ENCODE measurements at places on chromosomes 16 and 17. TPM values are rescaled to one million over a fixed set of nuclear protein-coding genes. Genes with fewer than 3 reads are reported as not detected.

The SLC46A1 gene
- 6.0 TPM for total RNA-seq

The HOXB1 gene
- total RNA-seq, result not detected

The CAMKK1 gene
- 5.5 TPM for total RNA-seq

The MARVELD3 gene
- total RNA-seq, result not detected

The CCL11 gene
- 3.8 TPM for total RNA-seq

The PRR15L gene
- 0.14 TPM for total RNA-seq

The HSD11B2 gene
- total RNA-seq, result 0.99 TPM

The SRSF2 gene
- 78.5 TPM for total RNA-seq

The ZNF629 gene
- 21.1 TPM for total RNA-seq

DNA sequence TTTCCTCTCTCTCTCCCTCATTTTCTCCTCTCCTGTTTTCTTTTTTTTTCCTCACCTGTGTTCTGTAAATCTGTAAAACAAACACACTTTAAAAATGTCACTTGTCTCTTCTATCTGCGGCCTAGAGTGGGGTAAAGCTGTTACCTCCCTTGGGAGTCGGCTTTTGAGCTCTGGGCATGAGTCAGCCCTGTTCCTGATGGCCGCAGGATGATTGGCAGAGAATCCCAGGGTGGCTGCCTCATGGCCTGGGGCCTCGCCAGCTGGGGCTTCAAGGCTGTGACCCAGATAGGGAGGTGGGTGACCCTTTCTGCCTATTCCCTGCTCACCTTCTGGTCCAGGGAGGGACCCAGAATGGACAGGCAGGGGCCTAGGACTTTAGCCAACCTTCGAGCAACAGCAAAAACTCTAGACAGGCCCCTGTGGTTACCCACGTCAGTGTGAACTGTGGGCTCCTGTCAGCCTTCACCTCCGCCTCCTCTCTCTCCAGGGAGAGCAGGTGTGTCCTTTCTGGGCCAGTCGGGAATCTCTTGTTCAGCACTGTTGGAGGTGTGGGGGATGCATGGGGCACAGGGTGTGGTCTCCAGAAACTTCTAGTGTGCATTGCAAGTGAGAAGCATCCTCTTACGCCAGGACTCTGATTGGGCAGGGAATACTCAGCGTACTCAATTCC is 87.4 kb downstream of the RAP1GAP2 start:
- no peaks in the 10 kb centered on the region for H3K27me3 ChIP-seq
- H3K36me3 ChIP-seq, result no peaks in the 10 kb centered on the region
- peak; percentile 38 for DNase-seq
- peaks cover 15% of the 10 kb centered on the region for H3K4me1 ChIP-seq

DNA sequence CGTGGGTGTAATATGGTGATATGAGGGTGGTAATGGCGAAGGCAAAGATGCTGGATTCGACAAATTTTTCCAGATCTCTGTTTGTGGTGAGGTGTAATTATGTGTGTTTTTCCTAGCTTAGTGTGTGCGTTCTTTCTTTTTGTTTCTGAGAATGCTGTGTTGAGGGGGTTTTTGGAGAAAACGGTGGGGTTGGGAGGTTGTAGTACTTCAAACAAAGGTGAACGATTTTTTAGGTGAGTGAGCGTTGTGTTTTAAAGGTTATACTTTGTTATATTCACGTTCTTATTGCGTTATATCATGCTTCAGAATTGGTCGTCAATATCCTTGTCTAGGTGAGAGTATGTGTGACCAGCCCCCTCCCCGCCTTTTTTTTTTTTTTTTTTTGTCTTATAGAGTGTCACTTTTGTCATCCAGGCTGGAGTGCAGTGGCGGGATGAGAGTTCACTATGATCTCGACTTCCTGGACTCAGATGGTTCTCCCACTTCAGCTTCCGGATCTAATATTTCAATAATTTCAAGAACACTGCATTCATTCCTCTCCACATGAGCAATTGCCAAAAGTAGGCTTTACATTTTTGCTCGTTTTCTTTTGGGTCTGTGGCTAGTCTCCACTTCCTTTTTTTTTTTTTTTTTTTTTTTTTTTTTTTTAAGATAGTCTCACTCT is 82.2 kb upstream of the RNU2-1 start:
- H3K27me3 ChIP-seq, result no peaks in the 10 kb centered on the region
- no peak overlapping the region for H3K27ac ChIP-seq
- no peak for DNase-seq
- no peaks in the 10 kb centered on the region for H3K4me1 ChIP-seq
- H3K4me3 ChIP-seq, result no peak overlapping the region

DNA sequence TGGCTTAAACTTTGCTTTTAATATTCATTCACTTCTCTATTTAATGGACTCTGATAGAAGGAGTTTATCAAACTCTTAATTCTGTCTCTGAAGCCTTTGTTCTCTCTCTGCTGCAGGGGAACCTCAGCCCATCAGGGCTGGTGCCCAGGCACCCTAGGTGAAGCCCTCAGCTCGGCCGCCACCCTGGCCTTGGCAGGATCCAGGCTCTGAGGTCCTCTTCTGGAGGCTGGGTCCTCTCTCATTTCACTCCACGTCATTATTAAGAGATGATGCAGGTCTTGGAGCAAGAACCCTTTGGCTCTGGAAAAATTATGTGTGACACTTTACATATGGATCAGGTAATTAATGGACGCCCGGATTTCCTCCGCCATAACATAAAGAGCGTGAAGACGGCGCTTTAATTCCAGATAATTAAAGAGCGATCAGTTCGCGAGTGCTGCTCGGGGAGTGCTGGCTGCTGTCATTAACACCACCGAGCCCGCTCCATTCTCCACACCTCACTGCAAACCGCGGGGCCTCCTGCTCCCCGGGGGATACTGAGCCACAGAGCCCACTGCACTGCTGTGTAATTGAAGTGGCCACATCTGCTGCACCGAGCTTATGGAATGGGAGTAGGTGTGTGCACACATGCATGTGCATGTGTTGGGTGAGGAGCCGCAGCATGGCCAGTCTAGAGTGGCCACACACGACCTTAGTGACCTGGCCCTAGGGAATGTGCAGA is 259.4 kb upstream of the TNRC6C start:
- no peak overlapping the region for H3K27ac ChIP-seq
- no peak for DNase-seq
- peaks cover 4% of the 10 kb centered on the region for H3K4me1 ChIP-seq
- no peaks in the 10 kb centered on the region for H3K36me3 ChIP-seq
- H3K4me3 ChIP-seq, result no peak overlapping the region

DNA sequence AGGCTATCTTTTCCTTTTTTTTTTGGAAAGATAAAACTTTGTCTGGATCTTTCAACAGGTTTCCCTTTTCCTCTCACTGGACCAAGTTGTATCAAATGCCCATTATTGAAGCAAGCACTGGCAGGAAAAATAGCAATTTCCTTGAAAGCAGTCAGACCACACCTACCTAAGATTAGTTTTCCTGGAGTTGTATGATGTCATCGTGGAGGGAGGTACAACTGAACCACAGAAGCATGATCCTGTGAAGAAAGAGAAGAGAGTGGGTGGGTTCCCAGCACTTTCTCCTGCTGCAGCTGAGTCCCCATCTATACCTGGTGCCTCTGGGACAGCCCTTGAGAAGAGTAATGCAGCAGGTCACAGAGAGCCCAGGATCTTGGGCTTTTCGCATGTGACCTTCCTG is 63.6 kb upstream of the ERCC4 start:
- DNase-seq, result no peak
- no peak overlapping the region for H3K27ac ChIP-seq
- H3K36me3 ChIP-seq, result no peaks in the 10 kb centered on the region
- H3K4me1 ChIP-seq, result no peaks in the 10 kb centered on the region

- no peaks in the 10 kb centered on the region for H3K27me3 ChIP-seq
- no peak for DNase-seq
- H3K36me3 ChIP-seq, result no peaks in the 10 kb centered on the region
- H3K4me1 ChIP-seq, result no peaks in the 10 kb centered on the region
- H3K27ac ChIP-seq, result no peak overlapping the region
- no peak overlapping the region for H3K4me3 ChIP-seq
Measured at GRCh38 chr16:9465161-9465560, 373.7 kb downstream of the HAPSTR1 start.

DNA sequence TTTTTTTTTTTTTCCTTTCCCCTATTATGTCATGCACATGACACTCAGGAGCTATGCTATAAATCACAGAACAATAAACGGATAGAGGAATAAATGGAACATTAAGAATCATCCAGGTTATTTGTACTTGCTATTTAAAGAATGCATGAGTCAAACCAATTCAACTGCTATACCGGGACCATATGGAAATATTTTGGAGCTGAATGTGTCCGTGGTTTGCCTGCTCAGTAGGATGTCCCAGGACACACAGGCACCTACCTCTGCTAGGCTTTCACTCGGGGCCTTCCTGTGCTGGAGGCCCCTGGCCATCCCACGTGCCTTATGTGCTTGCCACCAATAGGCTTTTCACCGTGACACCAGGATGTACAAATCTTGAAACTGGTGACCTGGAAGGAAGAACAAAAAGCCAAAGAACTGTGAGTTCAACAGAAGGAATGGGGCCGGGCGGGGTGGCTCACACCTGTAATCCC is 15.3 kb upstream of the SEC14L1 start:
- no peak overlapping the region for H3K4me3 ChIP-seq
- DNase-seq, result no peak
- peaks cover 98% of the 10 kb centered on the region for H3K4me1 ChIP-seq
- H3K27me3 ChIP-seq, result no peaks in the 10 kb centered on the region
- H3K27ac ChIP-seq, result peak overlapping the region; percentile 92

DNA sequence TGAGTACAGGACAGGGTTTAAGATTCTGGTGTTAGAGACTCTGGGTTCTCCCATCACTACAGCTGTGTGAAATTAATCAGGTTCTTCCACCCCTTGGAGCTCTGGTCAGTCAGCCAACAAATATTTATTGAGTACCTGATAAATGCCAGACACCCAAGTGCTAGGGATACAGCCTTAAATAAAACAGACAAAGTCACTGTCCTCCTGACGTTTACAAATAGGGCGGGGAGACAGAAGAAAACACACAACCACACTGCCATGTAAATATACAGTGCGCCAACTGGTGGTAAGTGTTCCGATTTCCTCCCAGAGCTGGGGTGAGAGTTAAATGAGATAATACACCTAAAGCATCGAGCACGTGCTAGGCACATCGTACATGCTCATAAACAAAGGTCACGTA is 121.0 kb downstream of the COPRS start:
- H3K4me1 ChIP-seq, result peaks cover 48% of the 10 kb centered on the region
- no peaks in the 10 kb centered on the region for H3K36me3 ChIP-seq
- no peak overlapping the region for H3K4me3 ChIP-seq
- no peaks in the 10 kb centered on the region for H3K27me3 ChIP-seq

GRCh38 chr17:17641621-17642409 is 39.4 kb upstream of the RAI1 start:
- no peak overlapping the region for H3K27ac ChIP-seq
- peak; percentile 69 for DNase-seq
- H3K36me3 ChIP-seq, result no peaks in the 10 kb centered on the region
- H3K4me1 ChIP-seq, result peaks cover 2% of the 10 kb centered on the region
- no peak overlapping the region for H3K4me3 ChIP-seq

DNA sequence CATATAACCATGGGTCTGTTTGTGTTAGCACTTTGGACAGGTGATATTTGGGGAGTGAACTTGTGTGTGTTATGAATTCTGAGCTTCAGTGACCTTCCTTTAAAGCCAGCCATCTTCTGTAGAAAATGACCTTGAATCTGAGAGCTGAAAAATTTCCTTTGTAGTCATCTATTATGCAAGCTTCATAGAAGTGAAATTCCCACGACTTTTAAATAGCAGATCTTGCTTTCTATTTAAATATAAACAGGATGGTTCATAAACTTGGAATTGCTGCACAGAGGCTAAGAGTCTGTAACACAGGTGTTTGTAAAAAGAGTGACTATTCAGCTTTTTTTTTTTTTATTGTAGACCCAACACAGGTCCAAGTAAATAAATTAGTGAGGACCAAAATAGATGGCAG is 85.5 kb downstream of the MARCHF10 start:
- H3K4me3 ChIP-seq, result no peak overlapping the region
- no peak for DNase-seq
- H3K27ac ChIP-seq, result no peak overlapping the region

GRCh38 chr17:77427391-77427991 is 286.7 kb downstream of the SEC14L1 start:
- peak; percentile 66 for DNase-seq
- no peaks in the 10 kb centered on the region for H3K36me3 ChIP-seq
- peak overlapping the region; percentile 85 for H3K27ac ChIP-seq

DNA sequence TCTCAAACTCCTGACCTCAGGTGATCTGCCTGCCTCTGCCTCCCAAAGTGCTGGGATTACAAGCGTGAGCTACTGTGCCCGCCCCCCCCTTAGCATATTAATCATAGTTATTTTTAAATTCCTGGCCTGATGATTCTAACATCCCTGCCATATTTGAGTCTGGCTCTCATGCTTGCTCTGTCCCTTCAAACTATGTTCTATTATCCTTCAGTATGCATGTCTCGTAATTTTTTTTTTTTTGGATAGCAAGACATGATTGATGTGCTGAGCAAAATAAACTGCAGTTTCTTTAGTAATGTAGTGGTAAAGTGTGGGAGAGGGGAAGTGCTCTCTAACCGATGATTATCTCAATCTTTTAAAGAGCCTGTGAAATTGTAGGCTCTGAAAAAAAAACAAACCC is 34.3 kb upstream of the TMEM92 start:
- H3K4me3 ChIP-seq, result no peak overlapping the region
- DNase-seq, result no peak
- no peaks in the 10 kb centered on the region for H3K36me3 ChIP-seq
- H3K27ac ChIP-seq, result no peak overlapping the region
- H3K4me1 ChIP-seq, result peaks cover 8% of the 10 kb centered on the region

- H3K27me3 ChIP-seq, result no peaks in the 10 kb centered on the region
- H3K27ac ChIP-seq, result no peak overlapping the region
- no peaks in the 10 kb centered on the region for H3K4me1 ChIP-seq
- no peak for DNase-seq
Measured at GRCh38 chr17:12603566-12603965, 62.1 kb upstream of the MYOCD start.

DNA sequence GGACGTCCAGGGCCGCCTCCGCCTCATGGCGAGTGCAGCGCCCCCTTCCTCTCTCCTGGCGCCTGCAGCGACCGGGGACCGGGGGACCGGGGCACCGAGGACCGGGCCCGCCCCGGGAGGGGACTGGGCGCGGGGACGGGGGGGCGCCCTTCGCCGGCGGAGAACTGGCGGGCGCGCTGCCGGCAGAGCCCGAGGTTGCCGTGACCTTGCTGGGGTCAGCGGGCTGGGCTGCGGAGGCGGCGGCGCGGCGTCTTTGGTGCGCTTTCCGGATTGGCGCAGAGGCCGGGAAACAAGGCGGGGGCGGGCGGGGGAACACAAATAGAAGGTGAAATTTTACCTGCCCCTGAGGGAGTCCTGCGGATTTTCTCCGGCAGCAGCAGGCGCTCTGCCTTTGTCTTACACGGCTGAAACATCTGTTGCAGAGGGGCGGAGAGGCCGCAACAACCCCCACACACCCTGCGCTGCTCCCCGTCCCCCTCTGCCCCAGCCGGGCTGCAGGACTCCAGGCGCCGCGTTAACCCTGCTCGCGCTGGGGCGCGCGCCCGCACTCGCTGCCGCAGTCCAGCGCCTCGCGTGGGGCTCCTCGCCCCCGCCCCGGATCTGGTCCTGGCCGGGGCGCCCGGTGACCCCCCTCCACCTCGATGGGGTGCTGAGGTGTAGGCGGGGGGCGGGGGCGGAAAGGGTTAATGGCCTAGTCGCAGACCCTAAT is 53.5 kb downstream of the SREBF1 start:
- no peaks in the 10 kb centered on the region for H3K27me3 ChIP-seq
- DNase-seq, result peak; percentile 85
- H3K36me3 ChIP-seq, result no peaks in the 10 kb centered on the region
- H3K27ac ChIP-seq, result peak overlapping the region; percentile 95
